CD4-positive, alpha-beta memory T cell (primary cell): ENCODE measurements at places on chromosomes 12 and 14.

DNA sequence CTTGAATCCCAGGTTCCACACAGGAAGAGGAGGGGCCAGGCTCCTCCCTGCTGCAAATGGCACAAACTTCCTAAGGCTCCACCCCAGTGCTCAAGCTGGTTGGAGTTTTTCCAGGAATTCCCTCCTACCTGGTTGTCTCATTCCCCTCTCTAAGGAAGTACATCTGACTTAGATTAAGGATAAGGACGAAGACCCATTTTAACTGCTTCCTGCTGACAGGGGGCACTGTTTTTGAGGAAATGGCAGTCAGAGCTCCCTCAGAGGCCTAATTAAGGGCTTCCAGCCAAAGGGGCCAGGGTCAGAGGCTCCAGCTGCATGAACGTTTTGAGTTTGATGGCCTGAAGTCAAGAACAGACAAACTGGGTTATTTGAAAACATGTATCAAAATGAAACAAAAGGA is 1084.7 kb downstream of the SLC6A15 start:
- DNase-seq, result no peak

- no peak for DNase-seq
These were observed 58.9 kb upstream of the PLEKHG3 start for GRCh38 chr14:64645220-64645892.

GRCh38 chr12:28388879-28389278 is 198.6 kb downstream of the CCDC91 start:
- DNase-seq, result no peak

DNA sequence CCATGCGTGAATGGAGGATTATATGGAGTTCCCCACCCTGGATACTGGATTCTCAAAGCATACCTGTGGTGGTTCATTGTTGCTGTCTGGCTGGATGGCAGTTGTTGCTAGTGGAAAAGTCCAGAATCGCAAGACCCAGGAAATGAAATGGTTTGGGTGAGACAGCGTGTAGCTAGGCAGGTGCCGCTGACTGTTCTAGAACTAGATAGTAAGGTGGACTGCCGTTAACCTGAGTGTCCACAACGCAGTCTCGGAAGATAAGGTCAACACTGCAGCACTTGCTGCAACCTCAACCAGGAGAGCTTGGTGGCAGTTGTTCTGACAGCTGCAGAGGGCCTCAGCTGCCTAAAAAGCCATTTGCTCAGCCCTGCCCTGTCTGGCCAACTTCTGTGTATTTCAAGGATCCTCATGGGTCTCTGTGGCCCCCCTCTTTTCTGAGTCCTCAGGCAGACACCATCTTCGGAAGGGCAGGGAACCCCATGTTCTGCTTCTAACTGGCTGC is 15.5 kb upstream of the IRF2BPL start:
- DNase-seq, result no peak

GRCh38 chr14:22555384-22556011 is 33.5 kb downstream of the DAD1 start:
- DNase-seq, result peak; percentile 61

GRCh38 chr12:56804169-56804568 is 41.0 kb downstream of the HSD17B6 start:
- no peak for DNase-seq
